Fibroblast of skin of scalp (primary cell): ENCODE measurements at places on chromosomes 2 and 18.

DNA sequence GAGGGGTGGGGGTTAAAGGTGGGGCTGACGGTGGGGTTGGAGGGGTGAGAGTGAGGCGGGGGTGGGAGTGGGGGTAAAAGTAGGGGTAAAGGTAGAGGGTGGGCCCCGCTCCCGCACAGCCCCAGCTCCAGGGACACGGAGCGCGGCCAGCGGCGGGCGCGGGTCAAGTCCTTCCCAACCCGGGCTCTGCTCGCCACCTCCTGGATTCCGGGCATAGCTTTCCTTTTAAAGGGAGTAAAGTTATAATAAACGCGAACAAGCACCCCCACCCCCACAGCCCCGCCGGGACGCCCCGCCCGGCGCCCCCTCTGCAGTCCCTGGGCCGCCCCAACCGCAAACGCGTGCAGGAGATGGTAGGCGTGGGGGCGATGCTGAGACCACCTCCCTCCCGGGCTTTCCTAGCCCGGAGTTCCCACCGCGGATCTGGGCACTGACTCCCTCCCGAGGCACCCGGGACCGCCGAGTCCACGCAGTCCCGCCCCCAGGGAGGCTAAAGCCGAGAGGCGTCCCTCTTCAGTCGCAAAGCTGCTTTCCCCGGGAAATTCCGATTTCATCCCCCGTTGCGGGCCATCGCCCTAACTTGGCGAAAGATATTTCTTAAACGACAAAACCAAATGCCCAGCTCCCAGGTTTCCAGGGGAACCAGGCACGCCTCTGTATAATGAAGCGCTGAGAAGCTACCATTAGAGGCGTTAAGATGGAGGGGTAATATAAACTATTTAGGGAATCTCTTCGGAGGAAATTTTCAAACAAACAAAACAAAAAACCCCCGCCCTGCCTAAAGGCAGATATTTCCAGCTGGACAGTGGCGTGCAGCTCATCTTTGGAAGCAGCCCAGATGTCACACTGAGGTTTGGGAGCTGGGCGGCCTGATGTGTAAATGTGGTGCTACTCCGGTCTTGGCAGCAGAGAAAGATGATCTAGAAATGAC is at the start of gene LIMS2:
LIMS2 (minus strand) TSS at position 200 of the 931 bp plus-strand sequence. CDS start 506 bp downstream, outside the sequence.
- DNase-seq, result peak; percentile 74

DNA sequence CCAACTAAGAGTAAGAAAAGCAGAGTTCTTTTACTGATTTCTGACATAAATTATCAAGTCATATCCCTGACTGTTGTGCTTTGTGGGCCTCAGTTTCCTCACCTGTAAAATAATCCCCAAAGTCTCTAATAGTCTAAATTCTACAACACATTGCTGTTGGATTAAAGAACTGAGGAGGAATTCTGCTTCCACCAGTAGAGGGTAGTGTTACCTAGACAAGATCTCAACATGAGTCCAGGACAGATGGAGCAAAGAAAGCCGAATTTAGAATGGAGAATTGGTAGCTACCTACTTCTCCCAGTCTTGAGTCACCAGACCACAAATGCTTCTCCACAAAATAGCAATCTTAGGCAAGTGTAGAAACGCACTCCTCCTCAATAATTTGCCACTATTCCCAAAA is 462.5 kb upstream of the FSHR start:
- DNase-seq, result peak; percentile 22

- no peak for DNase-seq
These were observed 178.9 kb upstream of the APCDD1 start for GRCh38 chr18:10275486-10275885.

GRCh38 chr2:1339388-1340140 is 73.7 kb upstream of the TPO start:
- DNase-seq, result no peak

DNA sequence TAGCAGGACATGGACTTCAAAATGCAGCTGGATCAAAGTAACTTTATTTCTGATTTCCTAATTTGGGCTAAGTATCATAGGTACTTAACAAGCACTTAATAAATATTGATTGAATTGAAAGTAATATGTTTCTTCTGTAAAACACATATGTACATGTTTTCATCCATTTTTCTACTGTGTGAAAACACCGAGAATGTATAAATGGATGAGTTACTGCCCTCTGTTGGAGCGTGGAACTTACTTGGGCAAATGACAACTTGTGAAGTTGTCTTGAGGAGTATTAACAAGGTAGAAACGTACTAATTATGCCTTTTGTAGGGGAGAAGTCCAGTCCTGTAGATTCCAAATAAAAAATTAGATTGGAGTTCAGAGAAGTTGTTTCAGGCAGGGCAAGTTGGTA is 87.2 kb downstream of the PHLPP1 start:
- peak; percentile 28 for DNase-seq

GRCh38 chr2:177068967-177069366 is 143.6 kb upstream of the HNRNPA3 start:
- DNase-seq, result no peak

DNA sequence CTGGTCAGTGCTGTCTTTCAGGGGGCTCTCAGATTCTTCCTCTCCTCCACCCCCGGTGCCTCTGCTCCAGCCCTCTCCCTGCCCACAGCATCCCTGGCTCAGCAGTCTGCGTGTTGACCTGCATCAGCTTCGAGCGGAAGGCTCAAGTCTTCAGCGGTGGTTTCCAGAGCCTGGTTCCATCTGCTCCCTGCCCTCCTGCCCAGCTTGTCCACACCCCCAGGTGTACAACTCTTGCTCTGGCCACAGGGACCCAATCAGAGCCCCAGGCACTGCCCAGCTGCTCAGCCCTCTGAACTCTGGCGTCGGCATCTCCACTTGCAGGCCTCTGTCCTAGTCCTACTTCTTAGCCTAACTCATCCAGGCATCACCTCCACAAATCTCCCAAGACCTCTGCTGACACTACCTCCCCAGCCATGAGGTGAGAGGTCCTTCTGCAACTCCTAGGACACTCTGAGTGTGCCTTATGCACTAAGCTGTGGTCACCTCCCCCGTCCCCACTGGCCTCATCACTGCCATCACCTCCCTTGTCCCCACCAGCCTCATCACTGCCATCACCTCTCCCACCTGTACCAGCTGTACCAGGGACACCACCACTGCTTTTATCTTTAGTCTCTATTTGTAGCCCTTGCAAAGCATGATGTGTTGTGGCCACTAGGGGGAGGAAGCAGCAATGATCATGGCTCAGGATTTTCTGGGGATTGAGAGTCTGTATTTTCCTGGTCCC is 60.9 kb downstream of the EDAR start:
- peak; percentile 54 for DNase-seq

- no peak for DNase-seq
These were observed 362.3 kb downstream of the SLC4A3 start for GRCh38 chr2:219989744-219990143.

- peak; percentile 38 for DNase-seq
These were observed 67.5 kb upstream of the SCG2 start for GRCh38 chr2:223669453-223670225.

DNA sequence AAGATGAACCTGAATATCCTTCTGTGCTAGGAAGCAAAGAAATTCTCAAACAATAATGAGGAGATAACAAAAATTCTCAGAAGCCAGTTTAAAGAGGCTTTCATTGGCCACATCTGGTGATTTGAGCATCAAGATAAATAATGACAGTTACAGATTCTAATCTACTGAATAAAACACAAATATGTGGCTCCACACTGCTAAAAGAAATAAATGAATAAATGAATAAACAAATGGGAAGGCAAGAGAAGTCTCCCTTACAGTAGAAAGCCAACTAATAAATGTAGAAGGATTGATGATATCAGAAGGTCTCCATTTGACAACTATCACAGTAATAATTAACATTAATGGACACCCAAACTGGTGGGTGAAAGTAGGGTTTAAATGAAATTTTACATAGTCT is 54.6 kb upstream of the ADAM23 start:
- no peak for DNase-seq

GRCh38 chr2:88582030-88582429 is 45.2 kb downstream of the EIF2AK3 start:
- no peak for DNase-seq

GRCh38 chr2:219650426-219651248 is 23.2 kb downstream of the SLC4A3 start:
- peak; percentile 56 for DNase-seq

DNA sequence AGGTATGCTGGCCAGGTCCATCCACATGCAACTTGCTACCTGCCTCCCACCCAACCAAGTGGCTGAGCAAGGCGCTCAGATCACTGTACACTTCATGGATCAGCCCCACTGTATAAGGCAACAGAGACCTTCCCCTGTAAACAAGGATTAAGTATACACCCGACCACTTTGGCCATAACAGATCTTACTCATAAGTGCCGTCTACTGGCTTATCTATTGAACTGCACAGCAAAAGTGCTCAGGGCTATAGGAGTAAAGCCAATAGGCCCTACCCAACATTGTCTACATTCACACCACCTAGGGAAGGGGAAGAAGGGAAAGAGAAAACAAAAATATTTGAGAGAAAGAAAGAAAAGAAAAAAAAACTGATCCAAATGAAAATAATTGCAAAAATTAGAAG is 663.9 kb upstream of the LRRTM1 start:
- no peak for DNase-seq

- peak; percentile 89 for DNase-seq
These were observed 59.5 kb downstream of the PUM2 start for GRCh38 chr2:20291106-20291564.

GRCh38 chr2:233048569-233049193 is 11.5 kb upstream of the INPP5D start:
- no peak for DNase-seq

DNA sequence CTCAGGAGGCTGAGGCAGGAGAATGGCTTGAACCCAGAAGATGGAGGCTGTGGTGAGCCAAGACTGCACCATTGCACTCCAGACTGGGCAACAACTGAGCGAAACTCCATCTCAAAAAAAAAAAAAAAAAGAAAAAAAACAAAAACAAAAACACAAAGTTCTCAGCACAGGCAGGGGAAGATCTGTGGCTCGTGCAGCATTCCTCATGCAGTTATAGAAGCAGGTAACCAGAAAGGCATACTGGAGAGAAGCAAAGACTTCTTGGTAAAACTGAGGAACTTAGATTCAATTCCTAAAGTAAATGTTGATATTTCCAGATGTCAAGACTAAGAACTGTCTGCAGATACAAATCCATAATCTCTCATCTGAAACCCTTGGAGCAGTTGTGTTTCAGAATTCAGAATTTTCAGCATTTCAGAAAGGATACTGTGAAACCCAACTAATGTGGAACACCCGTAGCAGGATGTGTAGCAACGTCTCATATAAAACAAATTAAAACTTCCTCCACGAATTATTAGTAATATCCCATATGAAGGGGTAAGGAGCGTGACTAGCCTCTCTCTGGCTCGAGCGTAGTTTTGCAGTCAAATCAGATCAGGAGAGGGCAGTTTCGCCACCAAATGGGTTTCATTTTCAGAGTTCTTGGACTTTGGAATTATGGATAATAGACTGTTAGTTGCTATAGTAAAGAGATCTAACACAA is 13.2 kb upstream of the SLC25A52 start:
- no peak for DNase-seq

DNA sequence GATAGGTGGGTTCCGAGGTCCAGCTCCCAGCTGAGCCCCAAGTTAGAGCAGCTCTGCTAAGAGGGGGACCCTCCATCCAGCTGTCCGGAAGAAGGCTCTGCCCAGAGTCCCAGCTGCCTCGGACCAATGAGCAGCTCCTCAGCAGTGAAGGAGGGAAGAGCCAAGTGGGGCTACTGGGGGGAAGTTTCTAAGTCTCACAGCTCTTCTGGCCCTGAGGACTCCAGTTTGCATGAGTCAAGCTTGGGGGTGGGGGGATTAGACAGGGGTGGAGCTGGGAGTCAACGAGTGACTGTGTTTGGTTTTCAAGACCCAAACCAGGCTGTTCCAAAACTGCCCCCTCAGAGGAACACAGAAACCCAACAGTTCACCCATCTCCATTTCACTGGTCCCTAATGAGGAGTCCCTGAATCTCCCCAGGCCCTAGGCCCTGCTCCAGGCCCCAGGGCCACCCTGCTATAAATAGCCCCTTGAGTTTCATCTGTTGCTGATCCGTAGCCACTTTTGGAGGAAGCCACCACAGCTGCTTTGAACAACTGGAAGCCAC is 100.9 kb downstream of the TNS1 start:
- peak; percentile 84 for DNase-seq

GRCh38 chr2:184589261-184589660 is 9.1 kb upstream of the ZNF804A start:
- DNase-seq, result no peak

- no peak for DNase-seq
These were observed 11.0 kb upstream of the PLEKHM3 start for GRCh38 chr2:208036357-208036756.

DNA sequence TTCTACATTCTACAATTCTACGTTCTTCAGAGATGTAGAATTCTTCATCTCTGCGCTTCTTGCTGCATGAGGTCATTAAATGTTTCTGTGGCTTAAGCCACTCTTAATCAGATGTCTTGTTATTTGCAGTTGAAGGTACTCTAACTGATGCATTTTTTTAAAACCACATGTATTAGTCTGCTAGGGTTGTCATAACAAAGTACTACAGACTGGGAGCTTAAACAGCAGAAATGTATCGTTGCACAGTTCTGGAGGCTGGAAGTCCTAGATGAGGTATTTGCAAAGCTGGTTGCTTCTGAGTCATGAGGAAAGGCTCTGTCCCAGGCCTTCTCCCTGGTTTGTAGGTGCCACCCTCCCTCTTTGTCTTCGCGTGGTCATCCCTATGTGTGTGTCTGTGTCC is 176.3 kb upstream of the GLI2 start:
- DNase-seq, result peak; percentile 99

GRCh38 chr2:171319164-171319810 is 114.5 kb downstream of the METTL8 start:
- DNase-seq, result peak; percentile 12

- DNase-seq, result no peak
These were observed 500.7 kb downstream of the RIT2 start for GRCh38 chr18:42614619-42615293.

DNA sequence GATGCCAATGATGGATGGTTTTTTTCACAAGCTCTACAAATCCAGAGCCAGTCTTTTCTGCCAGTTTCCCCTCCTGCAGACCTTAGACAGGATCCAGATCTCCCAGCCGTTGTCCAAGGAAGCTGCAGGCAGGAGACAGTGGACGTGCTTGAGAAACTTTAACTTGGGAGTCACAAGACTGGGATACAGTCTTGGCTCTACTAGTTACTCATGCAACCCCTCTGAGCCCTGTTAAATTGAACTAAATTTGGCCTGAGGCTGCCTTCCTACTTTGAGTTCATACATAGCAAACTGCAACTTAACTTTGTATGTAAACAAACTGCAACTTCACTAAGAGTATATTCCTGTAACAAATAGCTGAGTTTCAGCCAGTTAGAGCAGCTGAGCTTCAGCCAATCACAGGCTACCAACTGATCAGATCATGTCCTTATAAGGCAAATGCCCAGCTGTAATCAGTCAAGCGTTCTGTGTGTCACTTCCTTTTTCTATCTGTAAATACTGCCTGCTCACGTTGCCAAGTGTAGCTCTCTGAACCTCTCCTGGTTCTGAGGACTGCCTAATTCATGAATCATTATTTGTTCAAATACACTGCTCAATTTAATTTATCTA is 140.9 kb downstream of the CAPN13 start:
- peak; percentile 90 for DNase-seq

- no peak for DNase-seq
These were observed 254.2 kb downstream of the AGPS start for GRCh38 chr2:177646791-177647190.

GRCh38 chr2:43071599-43072550 is 154.5 kb downstream of the ZFP36L2 start:
- peak; percentile 64 for DNase-seq

GRCh38 chr2:137411585-137411984 is 552.7 kb upstream of the HNMT start:
- no peak for DNase-seq

GRCh38 chr2:174699993-174700766 is 64.1 kb downstream of the CHRNA1 start:
- peak; percentile 60 for DNase-seq
